ENCODE measurements at places on chromosomes 1 and 21.
A peak's percentile ranks its signal among the peaks of the same experiment; 100 is the strongest.

- no peak for DNase-seq
Measured at GRCh38 chr1:87702455-87702854, 373.8 kb downstream of the LMO4 start.

- no peak for DNase-seq
Measured at GRCh38 chr1:160724465-160725242, 13.0 kb upstream of the CD48 start.

- DNase-seq = no peak
Measured at GRCh38 chr1:9422911-9423505, 116.3 kb upstream of the SLC25A33 start.

GRCh38 chr1:198156111-198156744, 570 bp upstream of the NEK7 start:
- DNase-seq = peak; percentile 85

- no peak for DNase-seq
Measured at GRCh38 chr1:41777695-41778094, 141.0 kb downstream of the HIVEP3 start.

GRCh38 chr1:58013237-58013636, 533.3 kb downstream of the OMA1 start:
- no peak for DNase-seq

DNA sequence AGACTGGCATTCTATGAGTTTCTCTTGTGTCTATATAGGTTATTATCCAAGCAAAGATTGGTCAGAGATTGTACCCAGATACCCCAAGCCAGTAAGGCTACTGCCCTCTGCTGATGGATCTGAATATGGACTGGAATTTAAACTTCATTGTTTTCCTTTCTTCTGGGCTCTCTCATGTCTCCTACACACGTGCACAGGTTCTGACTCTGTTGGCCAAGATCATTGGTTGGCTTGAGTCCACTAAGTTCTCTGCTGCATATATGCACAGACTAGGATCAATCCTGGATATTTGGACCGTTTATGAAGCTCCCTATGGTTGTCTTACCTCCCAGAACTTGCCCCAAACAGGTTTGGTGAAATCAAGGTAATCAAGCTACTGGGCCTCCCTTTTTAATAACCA, 69.7 kb downstream of the CC2D1B start:
- no peak for DNase-seq

DNA sequence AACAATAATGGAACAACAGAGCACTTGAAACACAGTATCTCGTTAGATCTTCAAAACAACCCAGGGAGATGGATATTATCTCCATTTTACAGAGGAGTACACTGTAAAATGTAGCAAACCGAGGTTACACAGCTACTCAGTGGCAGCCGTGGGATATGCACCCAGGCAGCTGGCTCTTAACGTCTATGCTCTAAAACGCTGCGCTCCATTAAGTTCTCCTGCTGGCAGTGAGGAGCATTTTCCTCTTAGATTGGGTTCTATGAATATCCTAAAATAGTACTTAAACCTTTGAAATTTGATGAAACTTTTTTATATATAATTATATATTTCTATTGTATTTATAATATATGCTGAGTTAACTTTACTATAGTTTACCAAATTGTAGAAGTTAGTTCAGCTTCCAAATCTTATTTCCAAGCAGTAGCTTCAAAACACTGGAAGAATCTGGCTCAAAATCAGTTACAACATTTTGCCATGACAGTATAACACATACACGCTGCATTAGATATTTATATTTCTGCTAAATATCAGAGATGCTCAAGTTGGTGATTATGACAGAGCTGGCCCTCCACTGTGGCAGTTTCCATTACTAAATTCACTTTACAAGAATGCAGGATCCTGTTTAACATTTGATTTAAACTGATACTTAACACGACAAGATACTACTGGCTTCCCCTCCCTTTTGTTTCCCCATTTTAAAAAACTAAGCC, 49.5 kb downstream of the TGFBR3 start:
- no peak for DNase-seq

DNA sequence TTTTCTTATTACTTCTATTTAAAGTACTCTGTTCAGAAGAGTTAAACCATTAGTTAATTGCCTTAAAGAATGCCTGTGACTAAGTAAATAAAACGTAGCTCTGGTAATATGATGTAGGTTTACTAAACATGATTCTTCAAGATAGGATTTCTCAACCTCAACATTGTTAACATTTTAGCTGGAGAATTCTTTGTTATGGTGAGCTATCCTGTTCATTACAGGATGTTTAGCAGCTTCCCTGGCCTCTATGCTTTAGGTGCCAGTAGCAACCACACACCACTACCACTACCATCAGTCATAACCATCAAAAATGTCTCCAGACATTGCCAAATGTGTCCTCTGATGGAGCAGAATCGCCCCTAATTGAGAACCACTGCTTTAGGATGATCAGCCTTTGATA, 10.7 kb downstream of the RPF1 start:
- no peak for DNase-seq
